GM12865 (cell line): ENCODE measurements at places on chromosomes 2 and 18.

GRCh38 chr2:105390454-105390853, 8.4 kb downstream of the FHL2 start:
- no peak for DNase-seq

- DNase-seq = no peak
Measured at GRCh38 chr2:203751685-203752271, 45.3 kb downstream of the CD28 start.

GRCh38 chr2:220966636-220967035, 605.5 kb downstream of the EPHA4 start:
- no peak for DNase-seq

DNA sequence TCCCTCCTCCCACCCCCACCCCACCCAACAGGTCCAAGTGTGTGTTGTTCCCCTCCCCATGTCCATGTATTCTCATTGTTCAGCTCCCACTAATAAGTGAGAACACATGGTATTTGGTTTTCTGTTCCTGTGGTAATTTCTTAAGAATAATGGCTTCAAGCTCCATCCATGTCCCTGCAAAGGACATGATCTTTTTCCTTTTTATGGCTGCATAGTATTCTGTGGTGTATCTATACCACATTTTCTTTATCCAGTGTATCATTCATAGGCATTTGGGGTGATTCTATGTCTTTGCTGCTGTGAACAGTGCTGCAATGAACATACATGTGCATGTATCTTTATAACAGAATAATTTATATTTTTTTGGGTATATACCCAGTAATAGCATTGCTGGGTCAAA, 12.3 kb upstream of the ASAP2 start:
- no peak for DNase-seq

DNA sequence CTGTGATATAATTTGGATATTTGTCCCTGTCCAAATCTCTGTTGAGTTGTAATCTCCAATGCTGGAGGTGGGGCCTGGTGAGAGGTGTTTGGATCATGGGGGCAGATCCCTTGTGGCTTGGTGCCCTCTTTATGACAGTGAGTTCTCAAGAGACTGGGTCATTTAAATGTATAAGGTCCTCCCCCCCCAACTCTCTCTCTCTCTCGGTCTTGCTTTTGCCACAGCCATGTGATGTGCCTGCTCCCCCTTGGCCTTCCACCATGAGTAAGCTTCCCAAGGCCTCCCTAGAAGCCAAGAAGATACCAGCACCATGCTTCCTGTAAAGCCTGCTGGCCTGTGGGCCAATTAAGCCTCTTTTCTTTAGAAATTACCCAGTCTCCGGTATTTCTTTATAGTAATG, 58.6 kb downstream of the FN1 start:
- no peak for DNase-seq
